ENCODE measurements at places on chromosomes 13 and 19. TPM values are rescaled to one million over a fixed set of nuclear protein-coding genes. Genes with fewer than 3 reads are reported as not detected.

Gene WDFY2
- 23.6 TPM for total RNA-seq

Gene KCNN4
- 0.74 TPM for total RNA-seq

Gene TPM4
- total RNA-seq, result 701 TPM

Gene PRRG2
- 5.9 TPM for total RNA-seq

Gene BRSK1
- 3.1 TPM for total RNA-seq

DNA sequence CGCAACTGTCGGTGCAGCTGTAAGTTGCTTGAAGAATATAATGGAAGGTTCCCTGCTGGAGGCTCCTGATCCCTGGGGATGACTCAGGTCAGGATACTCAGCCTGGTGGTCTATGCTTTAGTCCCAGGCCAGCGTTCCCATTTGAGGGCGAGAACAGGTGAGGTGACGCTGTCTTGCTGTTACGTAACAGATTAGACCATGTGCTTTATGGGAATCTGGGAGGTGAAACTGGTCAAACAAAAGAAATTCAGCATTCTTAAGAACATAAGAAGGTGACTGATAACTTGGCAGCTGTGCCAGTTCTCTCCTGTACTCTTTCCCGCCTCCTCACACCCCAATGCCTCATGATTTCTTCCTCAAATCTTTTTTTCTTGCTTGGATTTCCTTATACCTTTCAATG is at the start of gene CXCL17:
TSS of gene CXCL17 (minus strand) at position 114 of the 400 bp plus-strand sequence. CDS start 114 bp downstream, outside the sequence.
- no peak for DNase-seq

GRCh38 chr13:38900188-38900587 is 90.4 kb downstream of the STOML3 start:
- DNase-seq, result no peak

DNA sequence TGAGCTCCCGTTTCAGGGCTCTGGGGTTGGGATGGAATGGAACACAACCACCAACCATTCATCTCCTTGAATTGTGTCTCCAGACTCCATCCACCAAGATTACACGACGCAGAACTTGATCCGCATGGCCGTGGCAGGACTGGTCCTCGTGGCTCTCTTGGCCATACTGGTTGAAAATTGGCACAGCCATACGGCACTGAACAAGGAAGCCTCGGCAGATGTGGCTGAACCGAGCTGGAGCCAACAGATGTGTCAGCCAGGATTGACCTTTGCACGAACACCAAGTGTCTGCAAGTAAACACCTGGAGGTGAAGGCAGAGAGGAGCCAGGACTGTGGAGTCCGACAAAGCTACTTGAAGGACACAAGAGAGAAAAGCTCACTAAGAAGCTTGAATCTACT is 15.5 kb downstream of the FCAR start:
- DNase-seq, result no peak

DNA sequence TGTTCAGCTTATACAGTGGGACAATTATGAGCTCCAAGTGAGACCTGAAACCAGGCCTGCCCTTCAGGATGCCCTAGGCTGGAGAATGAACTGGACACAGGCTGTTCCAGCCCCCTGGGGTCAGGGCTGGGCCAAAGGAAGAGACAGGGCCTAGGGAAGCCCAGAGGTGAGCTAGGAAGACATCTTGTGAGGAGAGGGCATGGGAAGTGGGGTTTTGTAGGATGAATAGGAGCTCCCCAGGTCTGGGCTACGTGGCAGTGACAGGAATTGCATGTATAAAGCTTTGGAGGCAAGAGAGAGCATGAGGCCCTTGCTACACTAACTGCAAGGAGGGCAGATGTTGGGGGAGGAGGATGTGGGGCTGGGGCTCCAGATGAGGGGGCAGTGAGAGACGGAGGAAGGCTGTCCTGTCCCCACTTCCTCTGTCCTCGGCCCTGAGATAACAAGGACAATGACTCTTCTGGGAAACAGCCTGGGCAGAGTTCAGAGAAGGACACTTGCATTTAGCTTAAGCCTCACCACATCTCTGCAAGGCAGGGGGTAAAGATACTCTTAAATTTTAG is 1.5 kb upstream of the TBXA2R start:
- DNase-seq, result no peak

GRCh38 chr19:6041991-6042481 is 64.1 kb upstream of the RANBP3 start:
- DNase-seq, result no peak
